ENCODE measurements at places on chromosomes 3 and 15.

DNA sequence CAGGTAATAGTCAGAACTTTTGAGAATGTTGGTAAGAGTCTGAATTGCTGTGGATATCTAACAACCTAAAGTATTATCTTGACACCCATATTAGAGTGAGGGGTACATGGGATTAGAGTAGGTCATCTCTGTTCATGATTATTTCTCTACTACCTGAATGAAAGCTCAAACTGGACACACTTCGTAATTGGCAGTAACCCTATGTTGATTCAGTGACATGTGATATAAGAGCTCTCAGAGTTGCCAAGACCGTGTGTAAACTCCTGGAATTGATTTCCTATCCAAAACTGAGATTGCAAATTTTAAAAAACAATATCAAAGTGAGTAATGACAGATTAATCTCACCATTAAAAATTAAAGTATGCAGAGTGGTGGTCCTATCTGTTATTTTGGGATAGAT, 214.8 kb upstream of the ARHGEF26 start:
- no peak overlapping the region for H3K27ac ChIP-seq
- H3K4me1 ChIP-seq, result no peaks in the 10 kb centered on the region
- no peak overlapping the region for H3K4me3 ChIP-seq
- no peaks in the 10 kb centered on the region for H3K36me3 ChIP-seq

GRCh38 chr3:140276703-140277102, 341.7 kb downstream of the CLSTN2 start:
- no peak for DNase-seq
- no peaks in the 10 kb centered on the region for H3K36me3 ChIP-seq
- H3K27ac ChIP-seq, result no peak overlapping the region

DNA sequence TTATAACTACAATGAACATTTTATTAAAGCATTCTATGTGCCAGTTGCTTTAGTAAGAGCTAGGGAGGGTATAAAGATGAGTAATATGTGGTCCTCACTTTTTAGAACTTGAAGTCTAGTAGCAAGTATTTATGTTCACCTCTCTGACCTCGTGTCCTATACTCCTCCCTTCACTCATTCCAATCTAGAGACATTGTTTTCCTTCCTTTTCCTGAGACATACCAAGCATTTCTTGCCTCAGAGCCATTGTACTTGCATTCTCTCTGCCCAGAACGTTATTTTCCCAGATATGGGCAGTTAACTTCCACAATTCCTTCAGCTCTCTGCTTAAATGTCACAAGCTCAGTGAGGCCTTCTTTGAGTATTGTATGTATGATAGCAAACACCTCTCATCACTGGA, 408.6 kb downstream of the PDCD6IP start:
- H3K4me3 ChIP-seq, result no peak overlapping the region
- DNase-seq, result no peak
- peaks cover 4% of the 10 kb centered on the region for H3K27me3 ChIP-seq
- H3K27ac ChIP-seq, result no peak overlapping the region

GRCh38 chr15:41971895-41972252, 483 bp downstream of the EHD4 start:
- H3K4me1 ChIP-seq, result peaks cover 55% of the 10 kb centered on the region
- no peak for DNase-seq
- peaks cover 28% of the 10 kb centered on the region for H3K36me3 ChIP-seq
- H3K4me3 ChIP-seq, result peak overlapping the region; percentile 88

GRCh38 chr3:50192689-50193141, 1.3 kb downstream of the GNAT1 start:
- peaks cover 16% of the 10 kb centered on the region for H3K4me1 ChIP-seq
- H3K36me3 ChIP-seq, result no peaks in the 10 kb centered on the region
- DNase-seq, result peak; percentile 93
- no peak overlapping the region for H3K4me3 ChIP-seq

DNA sequence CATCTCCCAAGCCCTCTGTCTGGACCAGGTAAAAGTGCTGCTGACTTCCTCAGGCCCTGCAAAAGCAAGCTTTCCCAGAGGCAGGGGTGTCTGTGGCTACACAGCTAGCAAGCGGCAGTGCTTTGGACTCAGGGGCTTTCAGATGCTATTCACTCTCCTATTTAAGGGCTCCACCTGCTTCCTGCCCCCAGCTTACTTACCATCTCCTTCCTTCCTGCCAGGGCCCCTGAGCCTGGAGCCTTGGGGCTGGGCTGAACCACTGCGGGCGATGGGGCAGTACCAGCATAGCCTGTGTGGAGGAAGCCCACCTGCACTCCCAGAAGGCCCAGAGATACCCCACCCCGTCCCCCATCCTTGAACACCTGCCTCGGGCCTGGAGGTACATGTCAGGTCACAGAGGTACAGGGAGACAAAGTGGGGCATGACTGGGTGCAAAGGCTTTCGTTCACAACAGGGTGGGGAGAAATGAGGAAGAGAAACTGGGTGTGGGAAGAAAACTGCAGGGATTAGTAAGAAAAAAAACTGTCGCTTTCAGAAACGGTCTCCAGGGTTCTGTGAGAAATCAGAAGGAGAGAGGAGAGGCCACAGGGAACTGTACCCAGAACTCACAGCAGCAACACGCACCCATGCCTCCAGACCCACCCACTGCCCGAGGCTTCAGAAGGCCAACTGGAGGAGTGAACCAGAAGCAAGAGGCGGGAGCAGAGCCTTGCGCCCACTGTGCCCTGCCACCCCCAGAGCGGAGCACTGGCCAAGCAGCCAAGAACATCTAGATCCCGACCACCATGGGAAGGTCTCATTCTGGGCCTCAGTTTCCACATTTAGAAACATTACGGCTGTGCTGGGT, 49.5 kb downstream of the CCDC12 start:
- no peaks in the 10 kb centered on the region for H3K27me3 ChIP-seq
- peaks cover 55% of the 10 kb centered on the region for H3K4me1 ChIP-seq
- peak overlapping the region; percentile 88 for H3K27ac ChIP-seq
- H3K36me3 ChIP-seq, result peaks cover 94% of the 10 kb centered on the region

DNA sequence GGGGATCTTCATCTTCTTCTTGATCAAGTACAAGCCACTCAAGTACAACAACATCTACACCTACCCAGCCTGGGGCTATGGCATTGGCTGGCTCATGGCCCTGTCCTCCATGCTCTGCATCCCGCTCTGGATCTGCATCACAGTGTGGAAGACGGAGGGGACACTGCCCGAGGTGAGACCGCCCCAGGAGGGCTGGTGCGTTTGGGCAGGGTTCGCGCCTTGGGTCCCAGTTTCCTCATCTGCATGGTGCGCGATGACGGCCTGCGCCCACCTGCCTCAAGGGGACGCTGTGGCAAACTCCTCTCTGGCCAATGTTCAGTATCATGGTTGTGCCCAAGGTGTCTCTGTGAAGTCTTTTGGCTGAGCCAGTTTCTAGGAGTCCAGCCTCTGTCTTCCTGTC, 57.5 kb upstream of the SLC6A1 start:
- H3K27ac ChIP-seq, result no peak overlapping the region
- H3K36me3 ChIP-seq, result no peaks in the 10 kb centered on the region
- peaks cover 4% of the 10 kb centered on the region for H3K27me3 ChIP-seq
- no peak overlapping the region for H3K4me3 ChIP-seq

DNA sequence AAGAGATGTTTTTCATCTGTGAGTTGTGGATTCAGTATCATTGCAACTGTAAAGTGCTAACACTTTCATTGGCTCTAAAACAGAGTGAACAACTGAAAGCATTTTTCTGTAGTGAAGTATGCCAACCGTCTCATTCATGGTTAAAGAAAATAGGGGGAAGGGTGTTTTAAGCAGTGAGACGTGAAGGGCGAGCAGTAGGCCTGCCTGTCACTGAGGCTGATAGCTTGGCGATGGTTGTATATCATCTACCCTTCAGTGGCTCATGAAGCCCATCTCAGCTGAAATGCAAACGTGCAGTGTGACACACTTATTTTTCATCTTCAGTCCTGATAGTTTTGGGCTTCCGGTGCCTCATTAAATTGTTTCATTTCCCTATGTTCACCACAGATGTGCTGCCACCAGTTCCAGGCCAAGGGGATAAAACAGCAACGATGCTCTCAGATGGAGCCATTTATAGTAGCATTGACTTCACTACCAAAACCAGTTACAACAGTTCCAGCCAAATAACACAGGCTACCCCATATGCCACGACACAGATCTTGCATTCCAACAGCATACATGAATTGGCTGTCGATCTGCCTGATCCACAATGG, 562.0 kb downstream of the ROBO2 start:
- H3K4me3 ChIP-seq, result no peak overlapping the region
- H3K36me3 ChIP-seq, result no peaks in the 10 kb centered on the region
- no peak overlapping the region for H3K27ac ChIP-seq

DNA sequence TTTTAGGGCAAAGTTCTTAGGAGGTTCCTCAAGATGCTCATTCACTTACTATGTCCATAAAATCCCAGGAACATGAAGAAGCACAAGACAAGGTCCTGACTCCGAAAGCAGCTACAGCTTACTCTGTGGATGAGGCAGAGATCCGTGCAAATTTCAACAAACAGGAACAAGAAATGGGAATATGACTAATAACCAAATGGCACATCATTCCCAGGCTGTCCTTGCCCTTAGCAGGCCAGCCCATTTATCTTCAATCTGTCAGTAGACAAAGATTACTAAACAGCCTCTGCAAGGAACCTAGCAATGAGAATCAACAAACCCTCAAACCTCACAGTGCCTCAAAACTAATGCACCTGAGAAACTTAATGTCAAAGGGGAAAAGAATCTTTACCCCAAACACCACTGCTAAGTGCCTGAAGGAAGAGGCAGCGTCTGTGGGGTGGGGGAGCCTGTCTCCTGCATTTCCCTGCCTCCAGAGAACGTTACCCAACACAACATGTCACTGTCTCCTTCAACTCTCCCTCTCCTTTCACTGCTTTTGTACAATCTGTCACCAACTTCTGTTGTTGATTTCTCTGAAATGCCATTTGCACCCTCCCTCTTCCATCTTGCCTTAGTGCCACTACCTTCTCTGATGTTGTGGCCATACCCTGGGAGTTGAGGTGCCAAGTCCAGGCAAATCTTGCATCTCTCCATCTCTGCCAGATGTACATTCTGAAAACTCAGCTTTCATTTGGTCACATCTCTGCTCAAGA, 4.8 kb downstream of the TNFAIP8L3 start:
- H3K4me1 ChIP-seq, result peaks cover 8% of the 10 kb centered on the region
- peaks cover 67% of the 10 kb centered on the region for H3K27me3 ChIP-seq
- H3K4me3 ChIP-seq, result no peak overlapping the region
- no peak overlapping the region for H3K27ac ChIP-seq

DNA sequence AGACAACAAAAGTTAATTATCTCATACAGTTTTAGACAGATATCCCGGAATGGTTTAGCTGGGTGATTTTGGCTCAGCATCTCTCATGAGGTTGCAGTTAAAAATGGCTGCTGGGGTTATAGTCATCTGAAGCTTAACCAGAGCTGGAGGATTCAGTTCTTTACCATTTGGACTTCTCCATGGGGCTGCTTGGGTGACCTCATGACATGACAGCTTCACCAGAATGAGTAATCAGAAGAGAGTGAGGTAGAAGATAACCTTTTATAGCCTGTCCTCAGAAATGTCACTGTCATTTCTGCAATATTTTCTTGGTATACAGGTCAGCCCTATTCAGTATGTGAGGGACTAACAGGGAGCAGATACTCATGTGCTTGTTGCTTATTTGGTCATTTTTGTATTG, 30.9 kb downstream of the TFG start:
- peaks cover 93% of the 10 kb centered on the region for H3K36me3 ChIP-seq
- no peak overlapping the region for H3K4me3 ChIP-seq
- DNase-seq, result no peak
- H3K27ac ChIP-seq, result no peak overlapping the region

- H3K36me3 ChIP-seq, result peaks cover 100% of the 10 kb centered on the region
- peaks cover 43% of the 10 kb centered on the region for H3K4me1 ChIP-seq
- H3K27me3 ChIP-seq, result no peaks in the 10 kb centered on the region
- no peak overlapping the region for H3K4me3 ChIP-seq
- H3K27ac ChIP-seq, result peak overlapping the region; percentile 89
- DNase-seq, result no peak
Measured at GRCh38 chr15:72203507-72203837, 5.9 kb upstream of the GRAMD2A start.

GRCh38 chr3:60229502-60229901, 1021.8 kb downstream of the FHIT start:
- H3K27ac ChIP-seq, result no peak overlapping the region
- no peaks in the 10 kb centered on the region for H3K36me3 ChIP-seq
- no peaks in the 10 kb centered on the region for H3K27me3 ChIP-seq
- no peak for DNase-seq
- peaks cover 1% of the 10 kb centered on the region for H3K4me1 ChIP-seq

DNA sequence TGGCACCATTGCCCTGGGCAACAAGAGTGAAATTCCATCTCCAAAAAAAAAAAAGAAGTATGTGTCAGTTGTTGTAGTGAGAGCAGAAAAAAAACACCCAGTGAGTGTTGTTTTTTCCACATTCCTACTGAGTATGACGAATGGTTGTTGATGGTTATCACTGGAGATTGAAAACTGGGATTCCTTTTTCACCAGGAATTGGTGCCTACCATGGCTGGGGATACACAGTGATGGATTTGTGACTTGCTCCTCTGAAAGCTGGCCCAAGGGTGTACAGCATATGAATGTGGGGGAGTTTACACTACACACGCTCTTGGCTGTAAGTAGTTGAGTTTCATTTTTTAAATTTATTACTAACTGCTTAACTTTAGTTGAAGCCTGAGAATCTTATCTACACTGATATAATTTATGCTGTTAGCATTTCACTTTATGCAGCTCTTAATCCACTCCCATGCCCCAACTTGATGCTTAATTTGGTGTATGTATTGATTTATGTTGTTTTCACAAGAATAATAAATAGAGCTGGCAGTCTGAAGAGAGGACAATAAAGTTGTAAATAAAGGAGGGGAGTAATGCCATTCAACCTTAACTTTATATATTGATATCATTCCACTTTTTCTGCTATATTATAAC, 56.0 kb upstream of the MME start:
- H3K4me1 ChIP-seq, result no peaks in the 10 kb centered on the region
- no peak overlapping the region for H3K27ac ChIP-seq
- no peaks in the 10 kb centered on the region for H3K36me3 ChIP-seq
- H3K4me3 ChIP-seq, result no peak overlapping the region
- no peaks in the 10 kb centered on the region for H3K27me3 ChIP-seq

DNA sequence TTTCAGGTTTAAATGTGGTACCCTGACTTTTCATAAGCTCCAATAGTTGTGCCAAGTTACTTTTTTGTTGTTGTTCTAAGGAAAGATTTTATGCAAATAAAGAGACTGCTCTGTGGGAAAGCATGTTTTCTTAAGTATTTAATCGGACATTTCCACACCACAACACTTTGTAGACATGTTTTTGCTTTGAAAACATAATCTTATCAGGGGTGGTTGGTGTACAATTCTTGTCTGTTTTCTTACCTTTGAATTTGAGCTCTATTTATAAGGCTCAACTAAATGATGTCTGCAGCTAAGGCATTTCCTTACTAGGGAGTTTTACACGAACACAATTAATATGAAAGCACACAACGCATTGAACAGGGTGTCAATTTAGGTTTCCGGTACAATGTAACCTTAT, 81.5 kb upstream of the CDIN1 start:
- no peaks in the 10 kb centered on the region for H3K36me3 ChIP-seq
- no peak overlapping the region for H3K27ac ChIP-seq
- no peak overlapping the region for H3K4me3 ChIP-seq
- peaks cover 24% of the 10 kb centered on the region for H3K27me3 ChIP-seq
- DNase-seq, result no peak
- no peaks in the 10 kb centered on the region for H3K4me1 ChIP-seq
